ENCODE measurements at places on chromosomes 6 and 20.
A peak's percentile ranks its signal among the peaks of the same experiment; 100 is the strongest.

GRCh38 chr6:40131675-40132074, 197.4 kb upstream of the MOCS1 start:
- DNase-seq, result no peak

DNA sequence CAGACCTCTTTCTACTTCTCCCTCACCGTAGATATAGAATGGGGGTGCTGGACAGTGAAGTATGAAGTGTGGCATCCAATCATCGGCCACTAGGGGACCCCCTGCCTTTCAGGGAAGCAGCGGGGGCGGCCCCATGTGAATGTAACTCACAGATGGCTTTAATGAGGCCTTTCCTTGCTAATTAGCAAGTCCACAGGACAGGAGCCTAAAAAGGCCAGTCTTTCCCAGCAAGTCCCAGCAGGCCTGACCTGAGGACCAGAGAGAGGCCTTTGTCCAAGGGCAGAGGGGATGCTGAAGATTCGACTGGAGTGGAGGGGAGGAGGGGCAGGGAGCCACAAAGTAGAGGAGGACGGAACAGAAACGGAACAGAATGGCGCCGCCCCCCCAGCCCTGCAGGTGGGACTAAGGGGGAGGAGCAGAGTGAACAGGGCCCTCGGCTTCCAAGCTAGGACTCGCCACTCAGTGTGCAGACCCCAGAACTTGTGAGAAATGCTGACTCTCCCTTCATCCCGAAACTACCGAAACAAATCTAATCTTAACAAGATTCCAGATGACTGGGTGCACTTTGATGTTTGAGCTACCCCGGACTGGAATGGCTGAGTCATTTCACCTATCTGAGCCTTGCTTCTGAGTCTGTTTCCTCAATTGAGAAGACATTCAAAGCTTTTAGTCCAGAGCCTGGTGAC, 5.8 kb downstream of the C6orf132 start:
- no peak for DNase-seq

- no peak for DNase-seq
Observed at GRCh38 chr20:53824779-53825178, 231.1 kb upstream of the ZNF217 start.

- no peak for DNase-seq
Observed at GRCh38 chr20:11271920-11272594, 598.3 kb upstream of the JAG1 start.

GRCh38 chr6:134593887-134594286, 276.0 kb upstream of the SGK1 start:
- DNase-seq, result peak; percentile 66

DNA sequence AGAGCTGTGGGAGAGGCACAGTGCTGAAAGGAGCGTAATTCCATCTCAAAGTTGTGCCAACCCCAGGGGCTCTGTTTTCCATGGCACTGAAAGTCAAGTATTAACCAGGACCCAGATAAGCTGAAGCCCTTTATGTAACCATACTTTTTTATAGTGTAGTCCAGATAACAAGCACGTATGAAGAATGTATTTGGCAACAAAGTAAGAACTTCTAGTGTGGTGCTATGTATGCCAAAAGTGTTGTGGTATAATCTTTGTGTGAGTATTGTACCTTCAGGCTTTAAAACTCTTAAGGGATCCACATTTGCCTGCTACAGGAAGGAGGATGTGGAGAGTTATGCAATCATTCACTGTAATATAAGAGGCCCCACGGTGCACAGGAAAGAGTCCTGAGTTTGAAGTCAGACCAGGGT, 129.4 kb downstream of the IBTK start:
- DNase-seq, result no peak

- DNase-seq, result no peak
Observed at GRCh38 chr6:23526526-23526925, 599.5 kb upstream of the NRSN1 start.

GRCh38 chr6:7468382-7469081, 72.9 kb upstream of the DSP start:
- no peak for DNase-seq

DNA sequence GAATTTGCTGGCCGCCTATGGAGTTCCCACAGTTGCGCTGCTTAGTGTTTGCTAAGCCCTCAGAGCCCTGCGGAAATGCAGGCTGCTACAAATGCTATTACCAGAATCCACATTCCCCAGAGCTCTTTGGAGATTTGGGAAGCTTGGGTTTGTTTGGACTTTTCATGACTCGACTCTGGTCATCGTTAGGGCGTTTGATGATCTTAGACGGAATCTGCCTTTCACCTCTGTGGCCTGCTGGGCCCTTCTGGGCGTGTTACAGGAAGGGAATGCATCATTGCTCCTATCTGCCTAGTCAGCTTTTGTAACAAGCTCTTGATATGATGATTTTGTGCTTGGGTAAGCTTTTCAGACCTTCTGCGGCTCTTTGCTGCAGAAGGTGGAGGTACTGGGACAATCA, 50.8 kb downstream of the EYA2 start:
- no peak for DNase-seq

GRCh38 chr6:149223904-149224351, 93.6 kb upstream of the TAB2 start:
- no peak for DNase-seq

DNA sequence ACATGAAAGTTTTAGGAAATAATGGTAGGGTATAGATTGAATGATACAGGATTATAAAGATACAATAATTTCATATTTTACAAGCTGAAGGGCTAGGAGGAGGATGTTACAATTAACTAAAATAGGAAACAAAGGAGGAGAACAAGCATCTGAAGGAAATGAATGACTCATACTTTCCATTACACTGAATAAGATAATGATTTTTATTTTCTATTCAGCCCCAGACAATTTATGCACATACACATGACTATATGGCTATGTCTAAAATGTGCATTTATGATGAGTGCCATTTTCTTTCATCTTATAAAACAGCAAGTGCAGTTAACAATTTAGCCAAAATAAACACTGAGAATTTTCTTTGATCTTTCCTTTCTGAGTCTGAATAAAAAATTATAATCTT, 994.6 kb upstream of the ADGRB3 start:
- no peak for DNase-seq

- DNase-seq, result no peak
Observed at GRCh38 chr20:54362283-54362682, 113.1 kb upstream of the DOK5 start.

DNA sequence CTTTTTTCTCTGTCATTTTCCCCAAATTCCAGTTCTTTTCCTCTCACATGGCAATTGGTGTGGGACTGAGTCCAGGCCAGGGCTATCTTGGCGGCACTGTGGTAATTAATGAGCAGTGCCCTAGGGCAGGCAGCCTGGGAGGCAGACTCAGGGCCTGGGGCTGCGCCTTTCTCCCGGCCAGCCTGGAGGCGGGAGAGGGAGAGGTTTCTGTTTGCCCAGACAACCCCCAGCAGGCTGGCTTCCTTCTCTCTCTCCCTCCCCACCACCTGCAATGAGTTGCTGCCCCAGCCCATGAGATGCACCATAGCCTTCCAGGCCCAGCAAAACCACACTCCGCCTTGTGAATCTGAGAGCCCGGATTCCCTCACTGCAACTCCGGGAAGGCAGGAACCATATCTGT, 15.1 kb upstream of the CCDC167 start:
- DNase-seq, result no peak

DNA sequence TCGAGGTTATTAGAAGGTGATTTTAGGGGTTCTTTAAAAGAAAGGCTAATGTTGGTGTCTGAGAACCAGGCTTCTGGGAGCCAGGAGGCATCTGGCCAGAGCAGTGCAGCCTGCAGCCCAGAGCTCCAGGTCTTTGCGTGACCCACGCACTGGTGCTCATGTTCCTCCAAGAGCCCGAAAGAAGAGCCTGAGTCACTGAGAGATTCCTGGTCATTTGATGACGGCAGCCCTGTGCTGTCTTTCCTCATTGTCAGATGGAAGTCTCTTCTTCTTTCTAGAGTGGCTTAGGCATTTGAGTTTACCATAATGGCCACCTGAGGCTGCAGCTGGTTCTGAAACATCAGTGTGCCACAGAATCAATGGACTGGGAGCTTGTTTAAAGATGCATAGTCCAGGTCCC, 46.4 kb downstream of the CD109 start:
- DNase-seq, result no peak

- DNase-seq, result no peak
Observed at GRCh38 chr6:113120224-113120581, 736.9 kb upstream of the MARCKS start.

DNA sequence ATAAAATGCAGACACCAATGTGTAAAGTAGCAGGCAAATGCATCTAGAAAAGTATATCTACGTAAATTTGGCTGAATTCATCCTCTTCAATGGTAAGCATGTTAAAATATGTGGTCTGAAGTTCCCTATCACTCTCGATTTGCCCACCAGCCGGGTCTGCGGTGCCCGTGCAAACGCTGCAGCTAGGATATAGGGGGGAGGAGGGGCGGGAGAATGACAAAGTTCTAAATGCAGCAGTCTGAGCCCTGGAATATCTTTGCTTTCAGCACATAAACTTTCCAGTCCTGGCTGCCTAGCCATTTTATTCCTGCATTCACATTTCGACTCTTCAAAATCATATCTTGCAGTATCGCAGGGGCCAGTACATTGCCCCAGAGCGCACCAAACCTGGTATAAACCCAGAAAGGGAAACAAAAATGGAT, 708 bp downstream of the NRN1 start:
- no peak for DNase-seq

- DNase-seq, result no peak
Observed at GRCh38 chr6:77425216-77425615, 38.1 kb downstream of the HTR1B start.

GRCh38 chr6:135519348-135519747, 21.8 kb upstream of the AHI1 start:
- DNase-seq, result no peak

GRCh38 chr6:158718461-158719046, 68.7 kb downstream of the SYTL3 start:
- peak; percentile 7 for DNase-seq

- no peak for DNase-seq
Observed at GRCh38 chr6:168948002-168948401, 305.6 kb downstream of the THBS2 start.

DNA sequence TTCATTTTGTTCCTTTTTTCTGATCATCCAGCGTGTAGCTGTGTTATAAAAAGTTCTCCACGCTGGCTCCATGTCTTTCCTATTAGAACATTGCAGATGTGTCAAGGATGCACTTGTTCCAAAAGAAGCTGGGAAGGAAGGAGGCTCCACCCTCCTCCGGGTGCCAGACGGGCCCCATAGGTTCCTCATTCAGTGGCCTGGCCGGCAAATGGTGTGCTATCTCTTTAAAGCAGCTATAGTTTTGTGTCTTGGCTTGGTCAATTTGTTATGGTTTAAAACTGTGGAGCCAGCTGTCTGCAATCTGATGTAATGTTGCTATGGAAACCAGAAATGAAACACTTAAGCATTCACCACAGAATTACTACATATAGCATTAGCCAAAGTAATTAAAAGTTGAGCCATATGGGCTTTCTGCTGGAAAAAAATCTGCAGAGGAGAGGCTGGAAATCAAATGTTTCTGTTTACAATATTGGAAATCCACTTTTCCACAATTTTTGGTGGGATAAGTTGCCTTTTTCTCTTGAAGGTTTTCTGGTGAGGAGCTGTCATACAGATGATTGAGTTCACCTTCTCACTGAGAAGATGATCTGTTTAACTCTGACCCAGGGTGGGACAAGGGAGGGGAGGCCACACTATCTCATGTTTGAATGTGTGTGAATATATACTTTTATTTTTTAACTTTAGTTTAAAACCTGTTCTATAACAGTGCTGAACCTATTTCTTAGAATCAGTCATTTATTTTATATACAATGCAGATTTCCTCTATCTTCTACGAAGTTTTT, 167.4 kb downstream of the SASH1 start:
- no peak for DNase-seq

DNA sequence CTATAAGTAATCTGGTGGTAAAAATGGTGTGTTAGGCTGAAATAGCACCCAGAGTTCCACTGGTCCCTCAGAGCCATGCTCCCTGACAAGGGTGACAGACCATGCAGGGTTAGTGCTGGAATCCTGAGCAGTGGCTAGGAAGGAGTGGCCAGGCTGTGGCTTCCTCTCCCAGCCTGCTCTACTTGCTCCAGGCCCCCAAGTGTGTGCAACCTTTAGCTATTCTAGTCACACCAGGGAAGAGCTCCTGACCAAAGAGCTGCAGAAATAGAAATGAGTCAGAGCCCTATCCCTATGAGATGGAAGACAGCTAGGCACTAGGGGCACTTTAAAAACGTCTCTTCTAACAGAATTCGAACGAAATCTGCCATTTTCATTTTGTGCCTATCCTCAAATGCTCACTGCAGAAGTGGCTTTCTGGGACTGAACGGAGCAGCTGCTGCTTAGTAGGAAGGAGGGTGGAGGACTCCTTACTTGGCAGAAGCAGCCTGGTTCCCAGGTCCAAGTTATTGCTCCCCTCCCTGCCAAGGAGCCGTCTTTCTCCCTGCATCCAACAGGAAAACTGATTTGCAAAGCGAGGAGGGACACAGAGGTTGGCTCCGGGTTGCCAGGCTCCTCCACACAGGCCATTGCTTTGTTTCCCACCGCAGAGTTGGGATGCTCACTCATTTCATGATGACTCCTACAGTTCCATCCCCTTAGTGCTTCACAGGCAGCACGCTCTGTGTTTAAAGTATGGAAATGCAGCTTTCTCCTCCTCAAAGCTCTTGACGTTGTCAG, 754.5 kb downstream of the C6orf118 start:
- peak; percentile 7 for DNase-seq

- DNase-seq, result no peak
Observed at GRCh38 chr20:46232539-46232938, 75.8 kb downstream of the CDH22 start.

GRCh38 chr20:35284992-35285805, 627 bp upstream of the EIF6 start:
- DNase-seq, result no peak

GRCh38 chr6:5084781-5085647, at the start of gene PPP1R3G:
Gene PPP1R3G (plus strand): TSS chr6:5085341. CDS start chr6:5085486, 145 bp downstream.
- DNase-seq, result peak; percentile 44

DNA sequence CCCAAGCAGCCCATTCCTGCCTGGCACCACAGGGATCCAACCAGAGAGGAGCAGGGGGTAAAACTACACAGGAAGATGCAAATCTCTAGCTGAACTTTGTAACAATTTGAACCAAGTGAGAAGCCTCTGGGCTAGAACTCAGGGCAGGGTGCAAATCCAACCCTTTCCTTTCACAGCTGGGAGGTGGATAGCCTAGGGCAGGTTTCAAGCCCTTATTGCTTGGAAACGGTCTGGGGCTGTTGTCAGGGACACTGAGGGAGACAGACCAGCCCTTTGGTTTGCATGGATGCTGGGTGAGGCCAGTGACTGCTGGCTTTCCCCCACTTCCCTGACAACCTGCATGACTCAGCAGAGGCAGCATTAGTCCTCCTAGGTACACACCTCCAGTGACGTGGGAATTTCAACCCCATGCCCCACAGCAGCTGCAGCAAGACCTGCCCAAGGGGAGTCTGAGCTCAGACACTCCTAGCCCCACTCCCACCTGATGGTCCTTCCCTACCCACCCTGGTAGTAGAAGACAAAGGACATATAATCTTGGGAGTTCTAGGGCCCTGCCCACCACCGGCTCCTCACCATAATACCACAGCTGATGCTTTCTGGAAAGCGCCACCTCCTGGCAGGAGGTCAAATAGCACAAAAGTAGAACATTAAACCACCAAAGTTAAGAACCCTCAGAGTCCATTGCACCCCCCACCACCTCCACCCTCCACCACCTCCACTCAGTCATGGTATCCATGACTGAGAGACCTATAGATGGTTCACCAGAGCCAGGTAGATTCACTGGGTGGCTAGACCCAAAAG, 797.7 kb upstream of the MAN1A1 start:
- no peak for DNase-seq

- DNase-seq, result no peak
Observed at GRCh38 chr6:141248021-141248799, 884.5 kb upstream of the GJE1 start.

GRCh38 chr6:148306286-148306685, 36.4 kb upstream of the SASH1 start:
- no peak for DNase-seq

- DNase-seq, result no peak
Observed at GRCh38 chr20:59124296-59125029, 39.2 kb upstream of the ZNF831 start.

Data from midbrain (tissue), 1 donor.